Glomerular endothelial cell (primary cell): ENCODE measurements at places on chromosomes 5 and 9. TPM values are rescaled to one million over a fixed set of nuclear protein-coding genes. Genes with fewer than 3 reads are reported as not detected.

DNA sequence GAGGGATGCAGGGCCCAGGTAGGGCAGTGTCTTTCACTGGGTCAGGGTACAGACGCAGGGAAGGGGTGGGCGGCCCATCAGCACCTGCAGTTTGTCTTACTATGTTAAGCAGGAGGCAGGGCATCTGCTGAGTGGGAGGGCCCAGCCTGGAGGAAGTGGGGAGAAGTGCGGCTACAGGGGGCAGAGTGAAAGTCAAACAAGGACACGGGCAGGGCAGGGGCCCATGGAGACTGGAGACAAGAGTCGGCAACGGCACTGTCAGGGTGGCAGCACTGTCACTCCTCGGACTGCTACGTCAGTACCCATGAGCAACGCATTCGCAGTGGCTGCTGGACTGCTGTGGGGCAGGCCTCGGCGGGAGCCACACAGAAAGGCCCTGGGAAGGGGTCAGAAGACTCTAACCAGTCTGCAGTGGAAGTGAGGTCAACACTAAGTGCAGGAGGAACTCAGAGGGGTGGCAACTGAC is 19.7 kb downstream of the CAMSAP1 start:
- no peak for DNase-seq

GRCh38 chr5:32096891-32097595 is 77.1 kb downstream of the GOLPH3 start:
- no peak for DNase-seq

DNA sequence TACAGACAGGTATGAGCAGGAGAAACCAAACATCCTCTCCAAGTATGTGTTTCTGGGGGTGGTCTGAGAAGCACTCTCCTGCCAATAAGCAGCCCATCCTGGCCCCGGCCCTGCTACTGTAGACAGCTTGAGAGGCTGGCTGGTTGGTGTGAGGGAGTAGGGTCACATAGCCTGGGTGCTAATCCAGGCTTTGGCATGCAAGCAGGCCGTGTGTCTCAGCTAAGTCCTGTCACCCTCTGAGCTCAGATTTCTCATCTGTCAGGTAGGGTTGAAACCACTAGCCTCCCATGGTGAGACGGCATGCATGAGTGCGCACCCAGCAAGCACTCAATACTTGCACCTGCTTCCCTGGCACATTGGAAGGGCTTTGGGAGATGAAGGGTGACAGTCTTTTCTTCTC is 49.8 kb upstream of the PHYKPL start:
- no peak for DNase-seq

GRCh38 chr5:137837491-137838394 is 29.9 kb upstream of the MYOT start:
- DNase-seq: no peak

DNA sequence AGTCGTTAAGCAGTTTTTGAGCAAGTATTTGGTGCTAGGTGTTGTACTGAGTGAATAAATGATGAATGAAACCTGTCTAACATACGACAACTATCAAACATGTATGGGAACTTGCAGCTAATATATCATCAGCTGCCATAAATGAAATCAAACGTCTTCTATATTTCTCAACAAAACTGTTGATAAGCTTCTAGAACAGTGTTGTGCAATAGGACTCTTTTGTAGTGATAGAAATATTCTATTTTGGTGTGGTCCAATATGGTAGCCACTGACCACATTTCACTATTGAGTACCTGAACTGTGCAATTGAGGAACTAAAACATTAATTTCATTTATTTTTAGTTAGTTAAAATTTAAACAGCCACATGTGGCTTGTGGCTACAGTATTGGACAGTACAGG is 16.3 kb upstream of the FYB1 start:
- no peak for DNase-seq

DNA sequence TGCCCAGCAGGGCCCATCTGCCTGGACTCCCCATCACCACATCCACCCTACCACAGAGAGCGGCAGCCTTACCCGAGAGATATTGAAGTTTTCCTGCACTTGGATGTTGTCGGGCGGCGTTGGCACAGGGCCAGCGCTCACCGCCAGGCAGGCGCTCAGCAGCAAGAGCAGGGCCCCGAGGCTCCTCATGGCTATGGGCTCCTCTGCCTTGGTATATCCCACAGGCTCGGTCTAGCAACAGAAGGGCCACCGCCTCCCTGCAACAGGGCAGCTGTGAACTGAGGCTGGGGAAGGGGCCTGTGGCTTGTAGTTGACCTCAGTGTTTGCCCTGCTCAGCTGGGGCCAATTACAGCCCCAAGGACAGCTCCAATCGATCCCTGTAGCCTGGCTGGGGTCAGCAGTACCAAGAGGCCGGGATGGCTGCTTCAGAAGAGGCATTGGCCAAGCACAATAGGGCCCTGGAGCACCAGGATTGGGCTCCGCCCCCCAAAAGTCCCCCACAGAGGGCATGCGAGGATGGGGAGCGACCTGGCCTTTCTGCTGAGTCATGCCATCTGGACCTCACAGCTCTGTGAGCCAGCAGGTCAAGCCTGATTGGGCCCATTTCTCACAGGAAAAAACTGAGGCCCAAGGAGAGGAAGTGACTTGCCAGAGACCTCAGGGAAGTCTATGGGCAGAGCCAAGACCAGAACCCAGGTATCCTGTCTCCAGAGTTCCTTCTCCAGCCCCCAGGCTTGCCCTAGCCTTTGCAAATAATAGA is at the start of gene AMBP:
Gene AMBP (minus strand): TSS at position 280 of the 760 bp plus-strand sequence. CDS start 91 bp downstream, at position 189.
- DNase-seq: no peak

DNA sequence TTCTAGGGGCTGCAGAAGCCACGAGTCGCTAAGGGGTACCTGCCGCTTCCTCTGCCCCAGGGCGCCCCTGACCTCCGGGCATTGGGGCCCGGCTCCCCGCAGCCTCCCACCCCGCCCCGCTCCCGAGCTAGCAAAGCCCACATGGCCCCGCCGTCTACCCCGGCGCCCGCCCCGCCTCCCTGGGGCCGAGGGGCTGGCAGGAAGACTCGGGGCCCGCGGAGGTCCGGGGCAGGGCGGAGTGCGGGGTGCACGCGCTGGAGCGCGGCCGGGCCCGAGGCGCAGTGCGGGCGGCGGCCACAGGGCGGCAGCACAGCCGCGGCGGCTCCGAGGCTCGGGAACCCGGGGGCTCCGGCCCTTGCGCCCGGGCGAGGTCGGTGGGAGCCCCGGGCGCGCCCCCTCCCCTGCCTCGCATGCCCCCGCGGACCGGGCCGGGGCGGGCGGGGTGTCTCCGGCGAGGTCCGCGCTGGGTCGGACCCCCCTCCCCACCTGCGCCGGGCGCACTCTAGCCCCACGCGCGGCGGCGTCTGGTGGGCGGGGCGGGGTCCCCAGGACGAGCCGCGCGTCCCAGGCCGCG is 6.7 kb downstream of the NRARP start:
- DNase-seq: no peak

DNA sequence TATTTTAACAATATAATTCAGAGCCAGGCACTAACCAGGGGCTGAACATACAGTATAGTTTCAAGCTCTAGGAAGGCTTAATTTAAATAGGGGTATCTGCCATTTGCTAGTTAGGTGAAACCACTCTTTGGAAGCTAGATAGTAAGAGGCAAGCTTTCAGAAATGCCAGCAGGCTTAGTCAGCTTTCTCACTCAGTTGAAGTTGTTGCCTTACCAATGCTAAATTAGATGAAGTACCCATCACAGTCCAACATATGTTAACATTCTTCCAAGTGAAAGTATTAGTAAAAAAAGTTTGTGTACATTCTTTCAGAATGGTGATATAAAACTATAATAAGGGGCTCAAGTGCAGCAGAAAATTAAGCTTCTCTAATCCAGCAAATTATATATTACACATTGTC is 215.0 kb downstream of the CNTLN start:
- no peak for DNase-seq

GRCh38 chr5:109141222-109142200 is 268.3 kb downstream of the PJA2 start:
- DNase-seq: no peak

- DNase-seq: no peak
Measured at GRCh38 chr9:34377404-34377746, 677 bp upstream of the MYORG start.

DNA sequence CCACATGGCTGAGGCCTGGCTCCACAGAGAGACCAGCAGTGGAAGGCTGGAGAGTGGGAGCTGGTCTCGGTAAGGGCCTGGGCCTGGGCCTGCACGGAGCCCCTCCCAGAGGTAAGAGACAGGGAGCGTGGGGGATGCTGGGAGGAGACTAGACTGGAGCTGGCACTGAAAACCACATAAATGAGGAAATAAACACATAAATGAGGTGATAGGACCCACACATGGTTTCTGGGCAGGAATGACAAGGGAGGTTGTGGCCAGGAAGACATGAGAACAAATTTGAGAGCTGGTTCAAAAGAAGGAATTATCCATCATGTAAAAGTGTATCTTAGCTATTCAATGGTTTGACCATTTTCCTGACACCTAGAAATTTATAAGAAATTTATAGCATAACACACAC is 451.7 kb upstream of the DAP start:
- no peak for DNase-seq

- peak; percentile 62 for DNase-seq
Measured at GRCh38 chr5:79020861-79021561, 35.9 kb upstream of the ARSB start.

DNA sequence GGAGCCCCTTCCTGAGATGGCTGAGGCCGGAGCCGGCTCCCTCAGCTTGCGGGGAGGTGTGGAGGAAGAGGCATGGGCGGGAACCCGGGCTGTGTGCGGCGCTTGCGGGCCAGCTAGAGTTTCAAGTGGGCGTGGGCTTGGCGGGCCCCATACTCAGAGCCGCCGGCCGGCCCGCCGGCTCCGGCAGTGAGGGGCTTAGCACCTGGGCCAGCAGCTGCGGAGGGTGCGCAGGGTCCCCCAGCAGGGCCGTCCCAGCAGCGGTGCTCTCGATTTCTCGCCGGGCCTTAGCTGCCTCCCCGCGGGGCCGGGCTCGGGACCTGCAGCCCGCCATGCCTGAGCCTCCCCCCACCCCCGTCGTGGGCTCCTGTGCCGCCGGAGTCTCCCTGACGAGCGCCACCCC is 67.9 kb upstream of the SLC28A3 start:
- no peak for DNase-seq

- no peak for DNase-seq
Measured at GRCh38 chr5:107085572-107085971, 585.2 kb downstream of the EFNA5 start.

GRCh38 chr5:107889387-107889786 is 218.7 kb upstream of the EFNA5 start:
- no peak for DNase-seq

DNA sequence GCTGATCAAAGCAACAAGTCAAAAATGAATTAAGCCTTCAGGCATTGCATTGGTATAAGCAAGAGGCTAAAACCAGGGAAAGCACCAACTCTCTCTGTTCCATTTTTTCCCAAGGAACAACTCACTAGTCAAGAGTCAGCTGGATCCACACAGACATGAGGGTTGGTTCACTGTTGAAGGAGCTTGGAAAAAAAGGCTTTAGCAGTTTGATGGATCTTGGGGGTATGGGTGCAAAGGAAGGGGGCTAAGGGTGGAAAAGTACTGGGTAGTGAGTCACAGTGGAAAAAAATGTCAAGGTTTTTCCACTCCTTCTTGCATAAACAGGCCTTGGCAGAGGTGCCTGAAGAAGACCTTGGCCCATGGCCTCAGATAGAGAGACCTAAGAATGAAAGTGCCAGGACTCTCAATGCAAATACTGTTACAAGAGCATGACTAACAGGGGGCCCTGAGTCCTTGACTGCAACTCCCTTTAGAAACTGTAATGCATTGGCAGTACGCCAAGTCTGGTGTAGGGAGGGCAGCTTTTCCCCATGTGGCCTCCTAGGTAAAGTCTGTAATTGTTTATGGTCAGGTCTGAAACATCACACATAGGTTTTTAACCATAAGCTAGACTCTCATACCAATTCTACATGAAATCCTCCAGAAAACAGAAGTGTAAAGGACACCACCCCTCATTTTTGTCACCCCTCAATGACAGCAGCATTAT is 23.7 kb downstream of the ACTL7A start:
- DNase-seq: peak; percentile 50

DNA sequence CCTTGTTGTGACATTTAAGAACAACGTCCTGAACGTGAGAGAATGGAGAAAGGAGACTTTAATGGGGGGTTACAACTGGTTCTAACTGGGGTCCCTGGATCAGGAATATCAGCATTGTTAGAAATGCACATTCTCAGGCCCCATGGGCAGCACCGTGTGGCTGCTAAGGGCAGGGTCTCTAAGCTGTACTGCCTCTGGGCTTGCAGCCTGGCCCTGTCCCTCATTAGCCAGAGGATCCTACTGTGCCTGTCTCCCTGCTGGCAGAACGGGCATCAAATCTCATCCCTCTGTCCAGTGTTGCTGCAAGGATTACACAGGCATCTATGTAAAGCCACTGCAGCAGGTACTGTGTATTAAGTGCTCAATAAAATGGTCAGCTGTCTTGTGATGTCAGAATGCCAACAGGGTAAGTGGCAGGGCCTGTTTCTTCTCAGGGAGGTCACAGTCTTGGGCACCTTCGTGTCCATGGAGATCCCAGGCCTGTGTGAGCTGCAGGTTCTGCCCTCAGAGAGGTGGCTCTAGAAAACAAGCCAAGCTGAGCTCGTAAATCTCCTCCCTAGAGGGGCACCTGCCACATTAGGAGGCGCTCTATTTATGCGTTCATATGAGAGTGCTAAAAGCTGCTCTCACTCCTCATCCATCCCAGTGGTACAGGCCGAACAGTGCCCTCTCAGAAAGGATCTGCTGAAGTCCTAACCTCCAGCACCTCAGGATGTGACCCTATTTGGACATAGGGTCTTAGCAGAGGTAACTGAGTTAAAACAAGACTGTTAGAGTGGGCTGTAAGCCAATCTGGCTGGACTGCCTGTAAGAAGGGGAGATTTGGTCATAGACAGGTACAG is 210.5 kb downstream of the GADD45G start:
- no peak for DNase-seq

GRCh38 chr5:123186771-123187170 is 97.7 kb downstream of the PRDM6 start:
- DNase-seq: no peak

GRCh38 chr9:128787659-128788058 is 606 bp downstream of the TBC1D13 start:
- no peak for DNase-seq

The QRFP gene
- total RNA-seq: not detected in 2 replicates

The INPP5E gene
- total RNA-seq: 17.9 and 24.3 TPM in 2 replicates

The OXCT1 gene
- total RNA-seq: 9.0 and 14.1 TPM in 2 replicates

The KCNMB1 gene
- total RNA-seq: not detected in 2 replicates

The ENTPD8 gene
- 0.10 and 0.18 TPM in 2 replicates for total RNA-seq

The SPATA31A3 gene
- total RNA-seq: not detected in 2 replicates

The RHOBTB3 gene
- total RNA-seq: 43.9 and 47.1 TPM in 2 replicates

The GAS1 gene
- total RNA-seq: 2.3 and 5.0 TPM in 2 replicates

The TRIM7 gene
- total RNA-seq: 2.8 and 5.3 TPM in 2 replicates

The EIF4EBP3 gene
- 1.3 and 3.0 TPM in 2 replicates for total RNA-seq

The PCDHB4 gene
- total RNA-seq: 0.10 and 0.53 TPM in 2 replicates

The ZDHHC11 gene
- 0.24 and 0.70 TPM in 2 replicates for total RNA-seq

The CCDC183 gene
- 0.41 and 0.48 TPM in 2 replicates for total RNA-seq
